ENCODE measurements at places on chromosomes 2 and 18.

DNA sequence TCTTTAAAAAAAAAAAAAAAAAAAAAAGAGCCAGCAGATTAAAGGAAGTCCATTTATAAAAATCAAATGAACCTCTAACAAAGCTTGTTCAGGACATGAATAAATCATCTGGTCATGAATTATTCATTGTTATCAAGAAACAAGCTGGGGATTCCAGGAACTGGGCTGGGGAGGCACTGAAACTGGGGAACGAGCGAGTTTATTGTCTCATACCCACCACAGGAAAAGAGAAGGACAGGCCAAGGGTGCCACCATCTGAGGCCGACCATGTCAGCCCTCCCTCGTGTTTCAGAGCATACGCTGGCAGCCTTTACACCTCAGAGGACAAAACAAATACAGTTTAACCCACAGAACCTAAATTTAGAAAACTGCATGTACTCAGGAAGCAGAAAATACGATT is 164.2 kb downstream of the VWC2L start:
- DNase-seq: no peak

DNA sequence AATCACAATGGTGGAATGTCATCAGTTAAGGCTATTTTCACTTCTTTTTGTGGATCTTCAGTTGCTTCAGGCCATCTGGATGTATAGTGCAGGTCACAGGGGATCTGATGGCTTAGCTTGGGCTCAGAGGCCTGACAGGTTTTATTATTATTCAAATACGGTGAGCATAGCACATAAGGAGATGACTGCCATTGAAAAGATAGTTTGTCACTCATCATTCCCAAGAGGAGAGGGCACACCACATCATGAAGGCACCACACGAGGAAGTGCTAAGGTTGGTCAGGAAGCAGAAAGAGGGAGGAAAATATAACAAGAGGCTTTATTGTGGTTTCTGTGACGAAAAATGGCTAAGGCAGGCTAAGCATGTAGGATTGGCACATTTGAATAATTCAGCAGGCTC is 131.4 kb downstream of the CD8B2 start:
- DNase-seq: no peak

GRCh38 chr2:173033084-173033483 is 42.6 kb upstream of the MAP3K20 start:
- no peak for DNase-seq

- DNase-seq: no peak
Observed at GRCh38 chr18:62959481-62959880, 244.1 kb downstream of the PHLPP1 start.
